ENCODE measurements at places on chromosomes 5 and 9. TPM values are rescaled to one million over a fixed set of nuclear protein-coding genes. Genes with fewer than 3 reads are reported as not detected.
A peak's percentile ranks its signal among the peaks of the same experiment; 100 is the strongest.

SH3GL2 gene
- total RNA-seq, result 1.1 TPM

PCDHA9 gene
- 1.4 TPM for total RNA-seq

DNA sequence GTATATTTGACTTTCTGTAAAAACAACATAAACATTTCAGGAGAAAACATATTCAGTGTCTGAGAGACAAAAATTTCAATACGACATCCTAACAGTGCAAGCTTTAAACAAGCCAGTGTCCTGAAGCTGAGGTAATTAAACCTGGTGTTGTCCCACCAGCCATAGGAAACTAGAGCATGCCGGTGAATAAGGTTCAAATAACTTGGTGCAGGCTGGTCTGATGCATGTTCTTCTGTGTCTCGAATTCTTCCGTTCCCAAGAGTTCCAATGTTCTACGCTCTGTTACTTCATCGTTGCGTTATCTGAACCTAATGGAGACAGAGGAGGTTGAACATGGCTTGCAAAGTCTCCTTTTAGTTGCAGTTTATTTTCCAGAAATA is 48.9 kb downstream of the ADAMTS16 start:
- H3K27ac ChIP-seq, result no peak overlapping the region
- no peaks in the 10 kb centered on the region for H3K36me3 ChIP-seq
- DNase-seq, result no peak
- peaks cover 7% of the 10 kb centered on the region for H3K27me3 ChIP-seq
- no peak overlapping the region for H3K4me3 ChIP-seq

- no peak overlapping the region for H3K27ac ChIP-seq
- DNase-seq, result no peak
- H3K36me3 ChIP-seq, result no peaks in the 10 kb centered on the region
- H3K4me3 ChIP-seq, result no peak overlapping the region
- H3K4me1 ChIP-seq, result peaks cover 3% of the 10 kb centered on the region
Measured at GRCh38 chr5:133758641-133759040, 146.3 kb upstream of the FSTL4 start.

- peaks cover 28% of the 10 kb centered on the region for H3K36me3 ChIP-seq
- H3K27ac ChIP-seq, result no peak overlapping the region
- H3K4me1 ChIP-seq, result peaks cover 10% of the 10 kb centered on the region
Measured at GRCh38 chr9:78306222-78307076, 9.5 kb downstream of the PSAT1 start.

DNA sequence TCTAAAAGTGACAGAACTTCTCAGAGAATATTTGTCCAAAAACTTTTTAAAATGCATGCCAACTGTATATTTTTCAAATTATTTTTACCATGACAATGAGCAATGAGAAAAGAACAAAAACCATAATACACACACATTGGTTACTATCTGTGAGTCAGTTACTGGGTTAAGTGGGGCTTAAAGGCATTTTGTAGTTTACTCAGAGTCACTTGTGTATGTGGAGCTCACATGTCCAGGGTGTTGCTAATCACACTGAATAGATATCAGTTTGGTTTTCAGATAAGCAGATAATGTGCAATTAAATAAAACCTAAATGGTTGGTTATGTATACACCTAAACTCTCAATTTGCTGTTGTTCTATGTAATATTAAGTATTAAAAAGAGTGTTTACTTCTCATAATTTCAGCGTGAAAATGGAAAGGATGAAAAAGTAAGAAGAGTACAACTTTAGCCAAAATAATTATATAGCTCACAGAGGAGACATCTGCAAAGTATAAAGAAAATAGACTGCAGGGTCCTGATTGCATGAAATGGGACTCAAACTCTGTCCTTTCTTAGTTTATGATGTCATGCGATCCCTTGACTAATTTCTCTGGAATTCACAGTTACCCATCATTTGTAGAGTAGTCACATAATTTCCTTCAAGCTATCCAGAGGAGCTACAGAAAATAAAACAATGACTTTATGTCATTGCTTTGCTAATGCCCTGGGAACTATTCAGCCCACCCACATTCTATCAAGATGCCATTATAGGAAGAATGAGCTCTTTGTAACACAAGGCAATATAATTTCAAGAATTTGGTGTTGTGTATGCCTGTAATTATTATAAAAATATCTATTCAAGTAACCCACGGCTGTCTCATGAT is 388.0 kb upstream of the ZNF608 start:
- peaks cover 3% of the 10 kb centered on the region for H3K36me3 ChIP-seq
- peaks cover 37% of the 10 kb centered on the region for H3K4me1 ChIP-seq
- no peak for DNase-seq
- no peaks in the 10 kb centered on the region for H3K27me3 ChIP-seq
- peak overlapping the region; percentile 30 for H3K27ac ChIP-seq

DNA sequence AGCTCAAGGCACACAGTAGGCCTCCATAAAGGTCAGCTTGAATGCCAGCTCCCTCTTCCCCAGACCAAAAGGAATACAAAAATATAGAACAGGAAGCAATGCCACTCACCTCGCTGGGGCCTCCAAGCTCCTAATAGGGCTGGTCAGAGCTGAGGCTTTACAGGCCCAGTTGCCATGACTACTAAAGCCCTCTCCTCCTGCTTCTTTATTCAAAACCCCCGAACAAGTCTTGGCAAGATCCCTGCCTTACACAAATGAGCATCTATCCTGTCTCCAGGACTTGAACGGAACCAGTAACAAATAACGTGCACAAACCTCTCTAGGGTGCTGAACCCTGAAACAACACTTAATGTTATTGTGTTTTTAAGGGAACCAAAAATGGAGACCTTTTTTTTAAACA is 136.3 kb downstream of the SIL1 start:
- no peaks in the 10 kb centered on the region for H3K27me3 ChIP-seq
- H3K27ac ChIP-seq, result peak overlapping the region; percentile 76
- H3K36me3 ChIP-seq, result no peaks in the 10 kb centered on the region
- peaks cover 21% of the 10 kb centered on the region for H3K4me1 ChIP-seq

GRCh38 chr5:134503937-134504437 is 21.5 kb upstream of the JADE2 start:
- H3K27ac ChIP-seq, result peak overlapping the region; percentile 1
- H3K4me1 ChIP-seq, result peaks cover 8% of the 10 kb centered on the region

INSYN2B gene
- total RNA-seq, result 0.35 TPM

ANKRD34B gene
- 0.05 TPM for total RNA-seq

DNLZ gene
- total RNA-seq, result 21.3 TPM

CTNND2 gene
- total RNA-seq, result 39.4 TPM

AHRR gene
- 1.3 TPM for total RNA-seq

- no peak for DNase-seq
- H3K4me1 ChIP-seq, result peaks cover 37% of the 10 kb centered on the region
- peak overlapping the region; percentile 65 for H3K4me3 ChIP-seq
- H3K27ac ChIP-seq, result peak overlapping the region; percentile 75
- peaks cover 15% of the 10 kb centered on the region for H3K36me3 ChIP-seq
- no peaks in the 10 kb centered on the region for H3K27me3 ChIP-seq
Measured at GRCh38 chr5:10757922-10758555, 3.0 kb downstream of the DAP start.

C5orf46 gene
- not detected for total RNA-seq

- no peaks in the 10 kb centered on the region for H3K36me3 ChIP-seq
- no peak overlapping the region for H3K27ac ChIP-seq
- no peak for DNase-seq
- H3K4me1 ChIP-seq, result no peaks in the 10 kb centered on the region
- H3K27me3 ChIP-seq, result peaks cover 1% of the 10 kb centered on the region
Measured at GRCh38 chr9:70100362-70100761, 56.7 kb downstream of the MAMDC2 start.

MEF2C gene
- 46.0 TPM for total RNA-seq

TRAF1 gene
- total RNA-seq, result 3.8 TPM

GRCh38 chr5:170478306-170478705 is 25.5 kb upstream of the KCNIP1 start:
- DNase-seq, result no peak
- H3K4me3 ChIP-seq, result no peak overlapping the region
- no peak overlapping the region for H3K27ac ChIP-seq

- H3K4me3 ChIP-seq, result no peak overlapping the region
- H3K27me3 ChIP-seq, result no peaks in the 10 kb centered on the region
- no peaks in the 10 kb centered on the region for H3K4me1 ChIP-seq
- H3K36me3 ChIP-seq, result no peaks in the 10 kb centered on the region
- no peak overlapping the region for H3K27ac ChIP-seq
- DNase-seq, result no peak
Measured at GRCh38 chr9:85237478-85237877, 504.3 kb downstream of the AGTPBP1 start.

SOHLH1 gene
- not detected for total RNA-seq

GRCh38 chr9:124299515-124300090 is 41.9 kb downstream of the NEK6 start:
- H3K4me1 ChIP-seq, result peaks cover 8% of the 10 kb centered on the region
- H3K4me3 ChIP-seq, result no peak overlapping the region
- H3K36me3 ChIP-seq, result peaks cover 2% of the 10 kb centered on the region
- no peaks in the 10 kb centered on the region for H3K27me3 ChIP-seq
- no peak for DNase-seq

GRCh38 chr9:82037126-82037525 is 48.6 kb downstream of the SPATA31D1 start:
- no peak for DNase-seq
- no peak overlapping the region for H3K27ac ChIP-seq
- no peaks in the 10 kb centered on the region for H3K27me3 ChIP-seq
- H3K4me1 ChIP-seq, result no peaks in the 10 kb centered on the region
- H3K4me3 ChIP-seq, result no peak overlapping the region
- H3K36me3 ChIP-seq, result no peaks in the 10 kb centered on the region

EPB41L4A gene
- total RNA-seq, result 10.8 TPM

- H3K27ac ChIP-seq, result no peak overlapping the region
- H3K4me1 ChIP-seq, result peaks cover 4% of the 10 kb centered on the region
- no peaks in the 10 kb centered on the region for H3K36me3 ChIP-seq
- peaks cover 98% of the 10 kb centered on the region for H3K27me3 ChIP-seq
Measured at GRCh38 chr9:101737165-101737704, 1.2 kb downstream of the GRIN3A start.

GBA2 gene
- 95.9 TPM for total RNA-seq

- no peaks in the 10 kb centered on the region for H3K27me3 ChIP-seq
- DNase-seq, result no peak
- no peaks in the 10 kb centered on the region for H3K36me3 ChIP-seq
- H3K4me3 ChIP-seq, result no peak overlapping the region
- H3K27ac ChIP-seq, result no peak overlapping the region
Measured at GRCh38 chr5:167642181-167642580, 649.3 kb upstream of the WWC1 start.

- H3K27me3 ChIP-seq, result no peaks in the 10 kb centered on the region
- H3K4me3 ChIP-seq, result no peak overlapping the region
- no peak for DNase-seq
Measured at GRCh38 chr9:14066831-14067230, 247.1 kb downstream of the NFIB start.

TAF11L5 gene
- not detected for total RNA-seq

DNA sequence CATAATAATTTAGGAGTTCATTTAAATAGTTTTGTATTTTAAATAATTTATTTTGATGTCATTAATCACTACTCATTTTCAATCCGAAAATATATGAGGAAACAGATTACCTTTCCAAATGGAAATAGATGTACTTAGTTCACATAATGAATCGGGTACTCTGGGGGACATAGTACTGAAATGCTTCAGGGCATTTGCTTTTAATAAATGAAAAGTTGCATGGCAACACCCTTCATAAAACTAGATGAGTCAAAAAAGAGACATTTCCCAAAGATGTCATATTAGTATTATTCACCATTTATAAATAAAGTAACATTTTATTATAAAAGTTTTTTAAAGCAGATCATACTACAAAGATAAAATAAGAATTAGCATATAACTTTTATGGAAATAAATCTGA is 177.8 kb downstream of the MCTP1 start:
- H3K27me3 ChIP-seq, result no peaks in the 10 kb centered on the region
- DNase-seq, result no peak
- H3K4me1 ChIP-seq, result no peaks in the 10 kb centered on the region
- H3K27ac ChIP-seq, result no peak overlapping the region

CHSY3 gene
- total RNA-seq, result 0.91 TPM

- peak overlapping the region; percentile 20 for H3K4me3 ChIP-seq
- DNase-seq, result no peak
- no peaks in the 10 kb centered on the region for H3K27me3 ChIP-seq
- H3K27ac ChIP-seq, result peak overlapping the region; percentile 2
- H3K36me3 ChIP-seq, result peaks cover 2% of the 10 kb centered on the region
Measured at GRCh38 chr9:131420980-131421624, 27.2 kb downstream of the PRRC2B start.

UBE2D2 gene
- 166 TPM for total RNA-seq

DNA sequence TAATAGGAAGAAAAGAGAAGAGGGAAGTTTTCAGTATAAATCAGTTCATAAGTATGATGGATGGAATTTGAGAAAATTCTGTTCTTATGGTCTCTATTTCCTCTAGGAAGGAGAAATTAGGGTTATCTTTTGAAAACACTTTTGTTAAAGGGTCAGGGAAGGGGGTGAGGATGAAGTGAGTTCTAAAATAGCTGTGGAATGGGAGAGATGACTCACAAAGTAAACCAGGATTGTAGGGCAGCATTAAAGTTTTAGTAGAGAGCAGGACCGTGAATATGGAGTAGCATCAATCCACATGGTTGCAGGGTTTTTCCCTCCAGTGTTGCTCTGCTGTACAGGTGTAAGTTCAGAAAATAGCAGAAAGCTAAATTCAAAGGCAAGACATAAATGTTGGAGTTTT is 32.4 kb downstream of the MUSK start:
- no peaks in the 10 kb centered on the region for H3K4me1 ChIP-seq
- DNase-seq, result no peak
- no peaks in the 10 kb centered on the region for H3K27me3 ChIP-seq
- H3K4me3 ChIP-seq, result no peak overlapping the region
- no peaks in the 10 kb centered on the region for H3K36me3 ChIP-seq

DNA sequence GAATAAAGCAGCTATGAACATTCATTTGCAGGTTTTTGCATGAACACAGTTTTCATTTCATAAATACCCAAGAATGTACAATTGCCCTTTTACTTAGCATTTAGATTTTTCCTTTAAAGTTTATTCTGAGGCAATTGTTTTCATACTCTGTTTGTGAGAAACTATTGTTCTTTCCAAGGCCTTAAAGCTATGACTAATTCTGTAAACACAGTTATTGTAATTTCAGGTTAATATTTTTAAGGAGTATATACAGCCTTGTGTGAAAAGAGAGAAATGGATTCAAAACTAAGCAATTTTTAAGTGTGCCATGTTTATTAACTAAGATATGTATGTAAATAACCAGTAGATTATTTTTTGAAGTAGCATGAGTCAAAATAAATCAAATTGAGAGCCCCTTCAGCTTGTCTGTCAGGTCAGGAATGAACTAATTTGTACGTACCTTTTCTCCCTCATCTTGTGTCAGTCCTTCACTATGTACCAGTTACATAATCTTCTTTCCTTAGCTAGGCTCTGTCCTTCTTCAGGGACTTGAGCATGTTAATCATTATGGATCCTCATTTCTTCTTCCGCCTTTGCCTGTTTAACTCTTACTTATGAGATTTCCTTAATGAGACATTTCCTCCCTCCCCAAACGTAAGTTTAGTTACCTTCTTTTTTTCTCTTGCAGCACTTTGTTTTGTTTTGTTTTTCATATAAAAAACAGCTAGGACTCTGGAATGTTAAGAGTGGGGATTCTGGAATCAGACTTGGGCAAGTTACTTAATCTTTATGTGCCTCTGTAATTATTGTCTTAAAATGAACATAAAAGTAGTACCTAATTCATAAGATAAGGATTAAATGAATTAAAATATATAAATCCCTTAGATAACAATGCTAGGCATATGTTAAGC is 63.6 kb downstream of the NIPBL start:
- H3K27me3 ChIP-seq, result no peaks in the 10 kb centered on the region
- H3K4me3 ChIP-seq, result no peak overlapping the region

NMUR2 gene
- not detected for total RNA-seq

PHF24 gene
- 0.63 TPM for total RNA-seq

GRCh38 chr9:3751125-3751758 is 225.4 kb upstream of the RFX3 start:
- DNase-seq, result no peak
- H3K4me1 ChIP-seq, result no peaks in the 10 kb centered on the region
- no peaks in the 10 kb centered on the region for H3K27me3 ChIP-seq
- H3K27ac ChIP-seq, result no peak overlapping the region
- no peaks in the 10 kb centered on the region for H3K36me3 ChIP-seq

- peak overlapping the region; percentile 44 for H3K4me3 ChIP-seq
- H3K27ac ChIP-seq, result no peak overlapping the region
- DNase-seq, result no peak
- H3K36me3 ChIP-seq, result peaks cover 13% of the 10 kb centered on the region
Measured at GRCh38 chr9:672851-673250, 168.6 kb upstream of the DMRT1 start.
